Activated naive CD8-positive, alpha-beta T cell treated with anti-CD3 and anti-CD28 coated beads, Interleukin-2, amount 10 ng/mL, durations not matched to agents 7 days and 5 days (primary cell): ENCODE measurements at places on chromosomes 11 and 22. TPM values are rescaled to one million over a fixed set of nuclear protein-coding genes. Genes with fewer than 3 reads are reported as not detected.

DNA sequence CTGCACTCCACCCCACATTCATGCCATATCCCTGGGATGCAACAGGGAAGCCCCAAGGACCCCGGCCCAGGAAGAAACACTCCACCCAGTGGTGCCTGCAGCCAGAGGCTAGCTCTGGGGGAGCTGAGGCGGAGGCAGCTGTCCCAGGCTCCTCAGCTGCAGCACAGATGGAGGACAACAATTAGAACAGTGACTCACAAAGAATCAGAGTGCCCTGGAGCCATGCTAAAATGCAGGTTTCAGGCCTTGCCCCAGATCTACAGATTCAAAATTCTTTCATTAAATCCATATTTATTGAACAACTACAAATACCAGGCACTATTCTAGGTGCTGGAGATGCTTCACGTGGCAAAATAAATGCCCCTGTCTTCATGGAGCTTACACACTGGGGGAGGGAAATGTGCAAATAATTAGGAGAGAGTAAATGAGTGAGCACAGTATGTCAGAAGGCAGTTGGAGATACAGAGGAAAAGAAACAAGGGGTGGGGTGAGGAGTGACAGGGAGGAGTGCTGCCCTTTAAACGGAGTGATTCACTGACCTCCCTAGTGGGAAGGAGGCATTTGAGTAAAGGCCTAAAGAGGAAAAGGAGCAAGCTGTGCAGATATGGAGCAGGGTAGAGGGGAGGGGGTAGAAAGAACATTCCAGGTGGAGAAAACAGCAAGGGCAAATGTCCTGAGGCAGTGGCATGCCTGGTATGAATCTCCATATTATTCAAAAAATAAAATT, 73.3 kb upstream of the CSNK2A3 start:
- H3K4me1 ChIP-seq: no peaks in the 10 kb centered on the region
- no peak overlapping the region for H3K4me3 ChIP-seq
- DNase-seq: no peak
- H3K27ac ChIP-seq: no peak overlapping the region
- no peaks in the 10 kb centered on the region for H3K36me3 ChIP-seq

DNA sequence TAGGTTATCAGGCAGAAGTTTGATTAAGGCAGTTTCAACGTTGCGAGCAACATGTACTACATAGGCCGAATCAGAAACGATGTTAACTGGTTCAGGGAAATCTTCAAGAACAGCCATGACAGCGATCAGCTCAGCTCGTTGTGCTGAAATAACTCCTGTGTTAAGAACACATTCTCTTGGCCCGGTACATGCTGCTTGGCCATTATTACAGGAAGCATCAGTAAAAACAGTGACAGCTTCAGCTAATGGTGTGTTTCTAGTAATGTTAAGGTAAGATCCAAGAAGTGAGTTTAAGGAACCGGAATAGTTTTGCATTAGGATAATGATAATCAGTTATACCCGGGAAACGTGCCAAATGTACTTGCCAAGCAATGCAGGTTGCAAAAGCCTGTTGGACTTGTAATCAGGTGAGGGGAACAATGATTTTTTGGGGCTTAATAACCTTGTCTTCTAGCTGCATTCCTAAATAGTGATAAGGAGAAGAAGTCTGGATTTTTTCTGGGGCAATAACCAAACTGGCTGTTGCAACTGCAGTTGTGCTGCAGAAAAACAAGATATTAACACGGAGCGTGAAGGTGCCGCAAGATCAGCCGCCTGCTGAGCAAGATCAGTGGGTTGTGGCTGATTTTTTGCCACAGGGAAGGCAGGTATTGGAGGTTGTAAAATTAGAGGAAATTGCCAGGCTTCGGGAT, 14.3 kb downstream of the OR52K1 start:
- H3K4me1 ChIP-seq: peaks cover 2% of the 10 kb centered on the region
- H3K27me3 ChIP-seq: peaks cover 16% of the 10 kb centered on the region
- no peak overlapping the region for H3K4me3 ChIP-seq

DNA sequence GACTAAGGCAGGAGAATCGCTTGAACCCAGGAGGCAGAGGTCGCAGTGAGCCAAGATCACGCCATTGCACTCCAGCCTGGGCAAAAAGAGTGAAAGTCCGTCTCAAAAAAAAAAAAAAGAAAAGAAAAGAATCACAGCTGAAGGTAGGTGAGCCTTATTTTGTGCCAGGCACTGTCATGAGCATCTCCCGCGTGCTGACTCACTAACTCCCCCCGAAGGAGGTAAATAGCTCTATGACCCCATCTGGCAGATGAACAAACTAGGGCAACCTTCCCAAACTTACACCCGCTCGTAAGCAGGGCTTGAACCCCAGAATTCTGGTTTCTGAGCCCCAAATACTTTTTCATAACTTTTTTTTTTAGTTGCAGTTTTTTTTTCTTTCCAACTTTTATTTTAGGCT, 60.3 kb downstream of the ANO1 start:
- H3K27me3 ChIP-seq: peaks cover 31% of the 10 kb centered on the region
- H3K36me3 ChIP-seq: no peaks in the 10 kb centered on the region
- no peak overlapping the region for H3K4me3 ChIP-seq
- DNase-seq: no peak
- no peak overlapping the region for H3K27ac ChIP-seq
- H3K4me1 ChIP-seq: no peaks in the 10 kb centered on the region

DNA sequence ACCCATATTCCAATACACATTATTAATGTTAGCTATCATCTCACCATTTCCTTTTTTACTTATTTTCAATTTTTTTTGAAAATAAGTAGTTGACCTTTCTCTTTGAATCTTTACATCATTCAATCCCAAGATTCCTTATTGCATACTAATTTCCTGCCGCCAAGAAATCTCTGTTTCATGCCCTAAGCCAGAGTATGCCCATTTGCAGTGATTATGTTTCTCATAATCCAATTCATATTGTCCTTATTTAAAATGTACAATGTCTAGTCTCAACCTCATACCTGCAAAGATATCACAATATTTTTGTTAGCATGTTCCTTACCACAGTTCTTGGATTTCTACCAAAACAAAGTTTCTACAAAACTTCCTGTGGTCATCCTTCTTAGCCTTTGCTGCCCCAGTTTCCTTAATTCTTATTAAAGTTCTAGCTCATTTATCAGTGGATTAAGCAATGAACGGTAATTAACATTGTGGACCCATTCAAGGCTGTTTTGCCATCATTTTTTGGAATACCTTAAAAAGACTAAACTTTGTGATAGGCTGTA, 75.3 kb downstream of the CD44 start:
- H3K36me3 ChIP-seq: peaks cover 87% of the 10 kb centered on the region
- no peak for DNase-seq
- no peaks in the 10 kb centered on the region for H3K27me3 ChIP-seq
- H3K27ac ChIP-seq: no peak overlapping the region
- H3K4me3 ChIP-seq: no peak overlapping the region

- no peak overlapping the region for H3K4me3 ChIP-seq
- no peaks in the 10 kb centered on the region for H3K27me3 ChIP-seq
- DNase-seq: no peak
- H3K36me3 ChIP-seq: peaks cover 4% of the 10 kb centered on the region
Measured at GRCh38 chr22:40502919-40503318, 132.5 kb downstream of the SGSM3 start.

The FGF3 gene
- not detected for total RNA-seq

The OR52I2 gene
- total RNA-seq: not detected

The MPPED1 gene
- not detected for total RNA-seq
